ENCODE measurements at places on chromosomes 11 and 22. TPM values are rescaled to one million over a fixed set of nuclear protein-coding genes. Genes with fewer than 3 reads are reported as not detected.

GRCh38 chr11:132639986-132640385 is 892.3 kb downstream of the OPCML start:
- no peak for DNase-seq

DNA sequence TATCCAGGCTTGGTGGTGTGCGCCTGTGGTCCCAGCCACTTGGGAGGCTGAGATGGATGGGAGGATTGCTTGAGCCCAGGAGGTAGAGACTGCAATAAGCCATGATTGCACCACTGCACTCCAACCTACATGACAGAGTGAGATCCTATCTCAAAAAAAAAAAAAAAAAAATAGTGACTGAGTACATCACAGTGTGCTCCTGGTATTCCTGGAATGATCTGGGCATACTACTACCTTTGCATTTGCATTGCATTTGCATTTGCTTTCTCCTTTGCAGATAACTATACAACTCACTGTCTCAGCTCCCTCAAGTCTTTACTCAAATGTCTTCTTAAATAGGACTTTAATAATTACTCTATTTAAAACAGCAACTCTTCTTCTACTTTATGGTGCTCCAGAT is 51.8 kb downstream of the DLG2 start:
- no peak for DNase-seq

DNA sequence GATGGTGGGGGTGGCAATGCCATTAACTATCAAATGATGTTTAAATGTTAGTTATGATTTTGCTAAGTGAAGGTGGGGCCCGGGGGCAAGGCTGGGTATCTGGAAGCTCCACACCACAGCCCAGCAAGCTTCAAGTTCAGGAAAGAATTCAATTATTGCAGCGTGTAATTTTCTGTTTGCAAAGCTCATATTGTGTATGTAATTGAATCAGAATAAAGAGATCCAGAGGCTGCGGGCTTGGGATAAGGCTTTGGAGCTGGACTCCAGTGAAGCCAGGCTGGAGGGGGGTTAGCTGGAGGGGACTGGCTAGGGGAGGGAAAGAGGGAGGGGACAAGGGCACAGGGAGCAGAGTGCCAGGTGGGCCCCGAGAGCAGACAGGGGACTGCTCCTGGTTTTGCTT is 557.1 kb upstream of the CADM1 start:
- no peak for DNase-seq

Gene C22orf15
- total RNA-seq, result not detected

GRCh38 chr22:17319546-17319945 is 49.7 kb upstream of the CECR2 start:
- no peak for DNase-seq

DNA sequence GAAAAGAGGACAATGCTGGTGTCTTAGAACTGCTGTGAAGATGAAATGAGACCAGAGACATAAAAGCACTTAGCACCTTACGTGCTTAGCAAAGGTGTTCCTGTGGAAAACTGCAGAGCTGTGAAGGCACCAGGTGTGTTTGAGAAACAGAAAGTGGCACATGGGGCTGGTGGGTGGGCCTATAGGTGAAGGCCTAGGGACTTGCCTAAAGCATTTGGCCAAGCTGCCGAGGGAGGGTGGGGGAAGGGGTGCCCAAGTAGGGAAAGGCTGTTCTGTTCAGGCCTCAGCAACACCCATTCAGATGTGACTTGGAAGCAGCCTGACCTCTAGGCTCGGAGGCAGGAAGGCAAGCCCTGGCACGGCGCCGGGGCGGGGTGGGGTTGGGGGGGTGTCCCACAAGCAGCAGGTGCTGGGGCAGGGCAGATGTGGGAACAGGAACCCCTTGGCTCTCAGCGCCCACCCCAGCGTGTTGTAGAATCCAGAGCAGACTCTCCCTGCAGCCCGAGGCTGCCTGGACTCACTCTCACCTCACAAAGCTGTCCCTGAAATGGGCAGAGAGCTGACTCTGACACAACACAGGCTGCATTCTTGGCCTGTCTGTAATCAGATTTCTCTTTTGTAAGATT is 366.7 kb upstream of the NARS2 start:
- DNase-seq, result no peak

Gene OR2AG1
- total RNA-seq, result not detected

Gene UCP3
- total RNA-seq, result 1.9 TPM

DNA sequence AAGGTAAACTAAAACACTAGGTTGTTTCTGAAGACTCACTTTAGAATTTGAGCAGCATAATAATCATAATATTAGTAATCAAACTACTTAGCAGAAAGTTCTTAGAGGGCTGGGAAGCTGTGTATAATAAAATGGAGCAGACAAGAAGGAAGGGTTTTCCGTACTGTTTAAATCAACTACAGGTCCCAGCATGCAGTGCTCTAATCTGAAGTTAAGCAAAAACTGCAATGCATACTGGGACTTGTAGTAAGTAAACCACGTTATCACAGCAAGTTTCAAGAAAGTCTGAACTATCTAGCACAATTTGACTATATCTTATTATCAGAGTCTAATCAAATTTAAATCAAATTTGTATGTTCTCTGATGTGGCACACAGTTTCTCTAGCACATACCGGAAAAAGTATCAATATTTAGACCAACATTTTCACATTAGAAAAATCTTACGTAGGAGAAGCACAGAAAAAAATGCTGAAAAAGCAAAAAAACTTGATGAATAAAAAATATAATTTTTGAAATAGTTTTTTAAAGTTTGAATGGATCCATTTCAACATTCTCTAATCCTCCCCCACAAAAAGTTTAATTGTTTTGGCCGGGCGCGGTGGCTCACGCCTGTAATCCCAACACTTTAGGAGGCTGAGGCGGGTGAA is 8.2 kb downstream of the PHF21A start:
- no peak for DNase-seq

GRCh38 chr11:93921695-93922468 is 71.5 kb upstream of the VSTM5 start:
- DNase-seq, result no peak

Gene FOLR1
- total RNA-seq, result 0.26 TPM

Gene GVQW3
- total RNA-seq, result 2.3 TPM

GRCh38 chr22:33891455-33891854 is 28.8 kb downstream of the LARGE1 start:
- no peak for DNase-seq

Gene GLB1L3
- total RNA-seq, result not detected

- no peak for DNase-seq
Measured at GRCh38 chr11:117941976-117942654, 12.9 kb upstream of the TMPRSS13 start.

Gene TUBA8
- 64.7 TPM for total RNA-seq

Gene SMC1B
- total RNA-seq, result not detected

DNA sequence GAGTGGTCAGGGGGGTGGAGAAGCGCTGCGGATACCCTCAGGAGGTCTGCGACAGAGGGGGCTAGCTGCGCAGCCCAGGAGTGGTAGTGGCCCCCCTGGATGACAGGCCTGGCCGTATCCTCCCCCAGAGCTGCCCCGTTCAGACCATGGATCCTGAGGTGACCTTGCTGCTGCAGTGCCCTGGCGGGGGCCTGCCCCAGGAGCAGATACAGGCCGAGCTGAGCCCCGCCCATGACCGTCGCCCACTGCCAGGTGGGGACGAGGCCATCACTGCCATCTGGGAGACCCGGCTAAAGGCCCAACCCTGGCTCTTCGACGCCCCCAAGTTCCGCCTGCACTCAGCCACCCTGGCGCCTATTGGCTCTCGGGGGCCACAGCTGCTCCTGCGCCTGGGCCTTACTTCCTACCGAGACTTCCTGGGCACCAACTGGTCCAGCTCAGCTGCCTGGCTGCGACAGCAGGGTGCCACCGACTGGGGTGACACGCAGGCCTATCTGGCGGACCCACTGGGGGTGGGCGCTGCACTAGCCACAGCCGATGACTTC is 505 bp downstream of the NUDT22 start:
- peak; percentile 83 for DNase-seq

Gene GUCY1A2
- total RNA-seq, result 3.5 TPM

- no peak for DNase-seq
Measured at GRCh38 chr11:79018371-79018849, 422.4 kb downstream of the TENM4 start.

- DNase-seq, result no peak
Measured at GRCh38 chr22:49660794-49661781, 166.6 kb downstream of the BRD1 start.

DNA sequence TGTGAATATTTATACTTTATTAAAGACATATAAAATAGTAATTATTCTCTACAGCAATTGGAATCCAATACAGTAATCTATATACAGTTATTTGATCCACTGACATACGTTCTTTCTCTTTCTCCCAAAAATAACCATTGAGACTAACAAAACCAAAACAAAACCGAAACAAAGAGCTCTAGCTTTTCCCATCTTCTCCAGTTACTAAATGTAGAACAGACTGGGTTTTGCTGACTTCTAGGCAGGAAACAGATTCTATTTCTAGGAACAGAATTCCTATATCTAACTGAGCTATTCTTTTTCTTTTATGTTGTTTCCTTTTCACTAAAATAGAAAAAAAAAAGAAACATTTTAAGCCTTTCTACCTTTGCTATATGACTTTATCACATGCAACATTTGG is 80.1 kb downstream of the PACS1 start:
- no peak for DNase-seq

GRCh38 chr11:1736447-1736992 is 13.9 kb downstream of the IFITM10 start:
- DNase-seq, result no peak

Gene FIBIN
- 19.8 TPM for total RNA-seq

- DNase-seq, result no peak
Measured at GRCh38 chr11:122115524-122116379, at the start of gene BLID. BLID (minus strand) TSS chr11:122116215; CDS start chr11:122115922, 293 bp downstream.

Measured in right cardiac atrium (tissue), 5 donors.